Activated T-helper 1 cell treated with anti-CD3 and anti-CD28 coated beads, Interleukin-12 subunit alpha, Interleukin-12 subunit beta, Interleukin-2, Interleukin-4 antibody, amounts not matched to agents 30 ng/mL and 10 ng/mL and 1 ng/mL, durations not matched to agents 14 hours and 24 hours and 36 hours (primary cell): ENCODE measurements at places on chromosomes 5 and 9. TPM values are rescaled to one million over a fixed set of nuclear protein-coding genes. Genes with fewer than 3 reads are reported as not detected.

DNA sequence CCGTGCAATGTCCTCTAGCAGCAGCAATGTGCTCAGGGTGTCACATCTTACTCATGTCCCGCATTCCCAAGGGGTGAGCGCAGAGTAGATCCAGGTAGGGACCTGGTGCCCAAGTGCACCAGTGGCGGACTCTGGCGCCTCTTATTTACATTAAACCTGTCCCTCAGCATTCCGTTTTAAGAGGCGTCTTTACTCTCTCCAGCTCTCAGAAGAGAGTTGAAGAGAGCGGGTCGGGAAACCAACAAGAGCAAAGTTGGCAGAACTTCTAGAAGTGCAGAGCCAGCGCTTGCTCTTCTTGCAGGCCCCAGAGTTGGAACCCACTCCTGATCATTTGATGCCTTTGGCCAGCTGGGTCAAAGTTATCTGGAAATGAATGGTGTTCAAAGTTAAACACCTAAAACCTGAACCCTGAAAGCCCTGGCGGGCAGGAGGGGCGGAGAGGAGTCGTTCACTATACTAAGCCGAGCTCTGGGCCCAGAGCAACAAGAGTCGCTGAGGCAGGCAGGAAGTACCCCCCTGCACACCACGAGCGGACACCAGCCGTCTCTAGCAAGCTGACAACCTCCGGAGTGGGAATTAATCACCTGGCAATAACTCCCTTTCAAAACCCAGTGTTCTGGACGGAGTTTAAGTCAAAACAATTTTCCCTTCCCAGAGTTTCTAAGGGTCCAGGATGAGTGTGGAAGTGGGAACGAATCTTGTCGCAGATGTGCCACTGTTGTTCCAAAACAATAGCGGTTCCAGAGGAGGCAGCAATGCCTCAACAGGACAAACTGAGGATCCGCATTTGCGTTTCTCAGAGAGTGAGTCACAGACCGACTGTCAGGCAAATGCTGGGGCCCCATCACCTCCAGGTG, 122.8 kb downstream of the TMEM161B start:
- H3K27me3 ChIP-seq: peaks cover 55% of the 10 kb centered on the region
- no peak for DNase-seq
- no peak overlapping the region for H3K27ac ChIP-seq

GRCh38 chr5:158553195-158553961, 546.3 kb downstream of the EBF1 start:
- H3K4me3 ChIP-seq: no peak overlapping the region
- no peak for DNase-seq
- peaks cover 5% of the 10 kb centered on the region for H3K4me1 ChIP-seq
- H3K27me3 ChIP-seq: no peaks in the 10 kb centered on the region
- H3K27ac ChIP-seq: no peak overlapping the region

- no peak for DNase-seq
- H3K27me3 ChIP-seq: no peaks in the 10 kb centered on the region
- H3K36me3 ChIP-seq: no peaks in the 10 kb centered on the region
- H3K27ac ChIP-seq: no peak overlapping the region
These were observed 436.3 kb upstream of the PAPPA start for GRCh38 chr9:115717298-115717697.

Gene LCN15
- total RNA-seq: not detected in 2 replicates

Gene EQTN
- not detected in 2 replicates for total RNA-seq
